ENCODE measurements at places on chromosomes 6 and 20.

GRCh38 chr6:112665815-112666214, 318.7 kb downstream of the RFPL4B start:
- no peak for DNase-seq

DNA sequence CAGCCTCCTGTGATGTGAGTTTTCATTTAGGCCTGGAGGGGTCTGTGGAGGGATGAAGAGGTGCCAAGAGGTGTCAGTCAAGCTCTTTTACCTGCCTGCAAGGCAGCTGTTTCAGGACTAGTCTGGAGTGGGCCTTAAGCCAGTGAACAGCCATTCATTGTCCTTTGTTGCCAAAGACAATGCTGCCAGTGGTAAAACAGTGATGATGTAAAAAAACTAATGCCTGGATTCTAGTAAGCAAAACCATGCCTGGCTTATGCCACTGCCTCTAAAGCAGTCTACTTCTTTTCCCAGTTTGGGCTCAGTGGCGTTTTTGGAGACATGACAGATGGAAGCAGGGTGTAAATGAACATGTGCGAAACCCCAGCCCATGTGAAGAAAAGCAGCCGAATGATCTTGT, 93.5 kb upstream of the KCNK16 start:
- DNase-seq: no peak

GRCh38 chr6:139583420-139583819, 209.0 kb upstream of the CITED2 start:
- DNase-seq: no peak

DNA sequence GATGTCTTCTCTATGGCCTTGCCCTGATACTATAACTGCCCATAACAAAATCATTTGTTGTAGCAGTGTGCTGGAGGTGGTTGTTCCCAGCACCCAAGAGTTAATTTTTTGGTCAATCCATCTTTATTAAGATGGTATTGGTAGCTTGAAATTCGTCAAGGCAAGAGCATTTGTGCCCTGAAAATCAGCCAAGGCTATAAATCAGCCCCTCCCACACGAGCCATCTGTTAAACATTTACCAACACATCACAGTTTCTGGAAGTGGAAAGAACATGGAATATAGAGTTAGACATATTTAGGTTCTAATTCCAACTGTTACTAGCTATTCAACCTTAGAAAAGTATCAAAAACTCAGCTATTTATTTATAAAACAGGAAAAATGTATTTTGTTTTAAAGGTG, 888.4 kb upstream of the GJE1 start:
- DNase-seq: no peak

DNA sequence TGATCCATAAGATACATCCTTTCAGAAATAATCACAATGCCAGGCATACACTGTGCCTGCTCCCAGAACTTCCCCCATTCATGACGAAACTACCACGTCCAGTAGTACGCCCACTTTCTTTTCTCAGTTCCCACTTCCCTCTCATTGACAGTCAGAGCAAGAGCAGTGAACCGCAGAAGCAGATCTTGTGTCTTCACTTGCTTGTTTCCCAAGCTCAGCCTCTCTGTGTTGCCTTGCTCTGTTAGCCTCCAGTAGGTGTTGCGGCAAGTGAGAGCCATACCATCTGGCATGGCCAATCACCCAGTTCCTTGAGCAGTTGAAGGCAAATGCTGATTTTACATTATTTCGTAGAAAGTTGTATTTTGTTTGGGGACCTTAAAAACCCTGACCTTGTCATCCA, 11.7 kb downstream of the UST start:
- DNase-seq: no peak

DNA sequence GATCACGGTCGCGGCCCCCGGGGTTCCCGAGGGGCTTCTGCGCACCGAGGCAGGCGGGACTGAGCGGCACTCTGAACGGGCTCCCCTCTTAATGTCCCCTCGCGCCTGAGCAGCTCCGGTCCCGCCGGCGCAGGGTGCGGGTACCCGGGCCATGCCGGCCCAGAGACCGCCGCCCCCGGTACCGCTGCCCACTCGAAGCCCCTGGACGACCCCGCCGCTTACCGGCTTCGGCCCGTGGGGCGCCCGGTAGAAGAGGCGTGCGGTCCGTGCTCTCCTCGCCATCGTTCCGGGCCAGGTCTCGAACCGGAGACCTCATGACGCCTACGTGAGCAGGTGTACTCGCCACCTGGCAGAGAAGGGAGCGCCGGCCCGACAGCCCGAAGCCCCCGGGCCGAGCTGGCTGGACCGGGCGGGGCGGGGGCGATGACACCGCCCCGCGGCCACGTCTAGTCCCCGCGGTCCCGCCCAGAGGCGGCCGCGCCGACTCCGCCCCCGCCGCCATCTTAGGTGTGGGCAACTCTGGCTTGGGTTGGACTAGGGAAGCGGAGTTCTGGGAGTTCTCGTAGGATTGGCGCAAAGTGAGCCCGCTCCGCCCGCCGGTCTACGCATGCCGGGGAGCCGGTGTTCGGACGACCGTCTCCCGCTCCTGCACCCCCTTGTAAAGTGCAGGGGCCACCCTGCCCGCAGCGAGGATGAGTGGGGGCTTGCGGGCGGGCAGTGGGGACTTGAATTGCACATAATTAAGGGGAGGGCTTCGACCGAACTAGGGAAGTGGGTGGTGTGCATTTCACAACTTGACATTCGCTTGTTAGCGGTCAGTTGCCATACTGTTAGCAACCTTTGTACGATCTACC, at the start of gene SLC17A5:
Gene SLC17A5 (minus strand): TSS at position 422 of the 854 bp plus-strand sequence. CDS start 106 bp downstream, at position 316.
- DNase-seq: peak; percentile 52

DNA sequence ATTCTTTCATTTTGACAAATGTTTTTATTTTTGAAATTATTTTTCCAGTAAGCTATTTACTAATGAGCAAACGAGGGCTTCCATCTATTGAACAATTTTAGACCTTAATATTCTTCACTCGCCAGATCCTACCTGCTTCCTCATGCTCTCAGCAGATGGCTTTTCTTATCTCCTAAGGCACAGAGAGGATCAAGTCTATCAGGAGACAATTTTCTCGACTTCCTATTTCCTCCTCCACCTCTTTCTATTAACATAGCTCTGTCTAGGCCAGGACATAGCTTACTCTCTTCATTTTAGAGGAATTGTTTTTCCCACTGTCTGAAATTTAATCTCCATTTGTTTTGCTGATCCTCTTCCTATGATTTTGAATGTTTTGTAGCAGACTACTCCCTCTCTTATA, 87.0 kb upstream of the MAN1A1 start:
- no peak for DNase-seq

DNA sequence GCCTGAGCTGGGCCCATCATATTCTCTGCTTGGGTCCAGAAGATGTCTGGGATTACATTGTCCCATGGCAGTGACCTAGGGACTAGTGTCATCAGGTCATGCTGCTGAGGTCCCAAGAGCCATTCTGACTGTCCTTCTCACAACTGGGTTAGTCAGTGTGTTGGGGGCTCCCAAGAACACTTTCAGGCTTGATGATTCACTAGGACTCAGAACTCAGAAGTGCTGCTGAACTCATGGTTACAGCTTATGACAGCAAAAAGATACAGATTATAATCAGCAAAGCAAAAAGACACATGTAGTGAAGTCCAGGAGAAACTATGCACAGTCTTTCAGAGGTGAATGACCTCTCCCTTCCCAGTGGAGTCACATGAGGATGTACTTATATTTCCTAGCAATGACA, 107.8 kb downstream of the SYNE1 start:
- DNase-seq: peak; percentile 5

GRCh38 chr20:385448-385847, 4.9 kb downstream of the TRIB3 start:
- DNase-seq: no peak

- DNase-seq: no peak
Measured at GRCh38 chr6:118869894-118870589, 23.9 kb upstream of the ASF1A start.

GRCh38 chr20:22449188-22449973, 135.0 kb downstream of the FOXA2 start:
- no peak for DNase-seq

- no peak for DNase-seq
Measured at GRCh38 chr20:55586610-55587009, 418.7 kb downstream of the CBLN4 start.

- no peak for DNase-seq
Measured at GRCh38 chr6:32816746-32817204, at the start of gene HLA-DOB. Gene HLA-DOB (minus strand): TSS chr6:32817002. CDS start chr6:32816951, 51 bp downstream.

- DNase-seq: peak; percentile 57
Measured at GRCh38 chr6:169452117-169452868, 198.6 kb upstream of the THBS2 start.

DNA sequence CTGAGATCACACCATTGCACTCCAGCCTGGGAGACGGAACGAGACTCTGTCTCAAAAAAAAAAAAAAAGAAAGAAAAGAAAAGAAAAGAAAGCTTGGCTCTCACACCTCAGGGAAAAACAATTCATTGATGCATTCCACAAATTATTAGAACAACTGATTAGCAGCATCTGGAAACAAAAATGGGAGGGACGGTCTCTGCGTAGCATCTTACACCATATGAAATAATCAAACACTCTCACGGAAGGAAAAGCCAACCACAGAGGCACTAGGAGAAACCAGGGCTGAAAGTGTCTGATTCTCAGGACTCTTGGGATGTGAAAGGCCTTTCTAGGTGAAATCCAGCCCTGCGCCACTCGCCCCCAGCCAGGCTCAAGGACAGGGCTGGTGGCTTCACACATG, 2.3 kb upstream of the HELZ2 start:
- DNase-seq: no peak

- no peak for DNase-seq
Measured at GRCh38 chr6:89308525-89309395, 6.3 kb downstream of the GABRR2 start.

DNA sequence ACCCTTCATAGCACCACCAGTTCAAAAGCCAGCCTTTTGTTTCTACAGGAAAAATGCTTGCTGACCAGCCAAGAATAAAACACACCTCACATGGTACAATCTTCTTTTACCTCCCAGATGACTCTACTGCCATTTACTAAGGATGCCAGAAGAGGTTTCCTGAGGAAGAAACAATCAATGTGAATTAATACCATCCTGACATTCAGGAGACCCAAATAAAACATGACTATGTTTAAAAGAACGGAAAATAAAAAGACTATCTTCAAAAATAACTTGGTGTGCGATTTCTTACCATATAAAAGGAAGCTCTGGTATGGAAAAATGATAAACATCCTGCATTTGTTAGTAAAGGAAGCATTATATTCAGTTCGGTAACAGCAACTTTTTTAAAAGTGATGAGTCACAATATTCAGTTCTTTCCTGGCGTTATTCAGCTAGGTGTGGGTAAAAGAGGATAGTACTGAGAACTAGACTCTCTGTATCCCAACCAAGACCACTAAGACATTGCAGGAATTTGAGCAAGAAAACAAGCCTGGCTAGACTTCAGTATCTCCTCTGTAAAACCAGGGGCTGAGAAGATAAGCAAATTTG, 16.3 kb downstream of the COL21A1 start:
- DNase-seq: no peak

GRCh38 chr6:55174211-55175026, at the start of gene HCRTR2:
Gene HCRTR2 (plus strand): TSS chr6:55174515. CDS start chr6:55174588, 73 bp downstream.
- no peak for DNase-seq

DNA sequence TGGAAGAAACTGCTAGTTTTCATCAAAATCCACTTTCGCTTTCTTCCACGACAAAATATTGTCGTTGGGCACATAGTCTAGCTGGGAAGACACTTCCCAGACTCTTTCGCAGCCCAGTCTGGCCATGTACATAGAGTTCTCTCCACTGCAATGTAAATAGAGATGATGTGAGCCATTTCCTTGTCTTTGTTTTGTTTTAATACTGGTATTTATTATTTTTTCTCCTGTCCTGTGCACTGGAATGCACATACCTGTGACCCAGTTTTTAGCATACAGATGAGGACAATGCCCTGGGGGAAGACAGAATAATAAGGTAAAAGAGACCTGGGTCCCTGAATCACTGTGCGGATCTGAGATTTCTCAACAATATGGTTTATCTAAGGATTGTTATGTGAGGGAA, 149.5 kb upstream of the BMP5 start:
- no peak for DNase-seq

GRCh38 chr6:39169448-39170344, 54.7 kb upstream of the SAYSD1 start:
- no peak for DNase-seq

DNA sequence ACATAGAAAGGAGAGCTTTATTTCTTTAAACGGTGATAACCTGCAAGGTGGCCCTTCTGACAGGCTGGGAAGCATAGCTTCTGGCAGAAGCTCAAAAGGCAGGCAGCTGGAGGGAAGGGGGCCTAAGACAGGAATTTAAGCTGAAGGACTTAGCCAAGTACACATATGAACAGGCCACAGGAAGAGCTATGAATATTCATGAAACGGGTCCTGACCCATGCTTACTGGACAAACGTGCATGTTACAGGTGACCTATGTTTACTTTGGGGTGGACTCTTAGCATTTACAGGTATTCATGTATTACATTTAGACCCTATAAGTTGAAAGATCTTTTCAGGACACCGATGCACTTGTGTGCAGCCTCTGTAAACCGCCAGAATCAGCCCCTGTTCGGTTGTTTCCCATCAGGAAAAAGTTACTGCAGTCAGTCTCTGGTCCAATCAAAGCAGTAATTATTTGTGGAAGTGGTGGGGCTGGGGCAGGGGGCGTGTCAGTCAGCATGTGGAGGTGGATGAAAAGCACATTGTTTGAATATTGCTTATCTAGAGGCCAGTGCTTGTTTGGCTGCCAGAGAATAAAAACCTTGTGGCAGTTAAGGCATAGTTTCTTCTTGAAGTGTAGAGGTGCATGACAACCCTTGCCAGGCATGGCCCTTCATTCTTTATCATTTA, 2.9 kb upstream of the GZF1 start:
- no peak for DNase-seq

GRCh38 chr6:83430611-83431544, at the start of gene ME1:
Gene ME1 (minus strand): TSS chr6:83431051. CDS start chr6:83430954, 97 bp downstream.
- no peak for DNase-seq

DNA sequence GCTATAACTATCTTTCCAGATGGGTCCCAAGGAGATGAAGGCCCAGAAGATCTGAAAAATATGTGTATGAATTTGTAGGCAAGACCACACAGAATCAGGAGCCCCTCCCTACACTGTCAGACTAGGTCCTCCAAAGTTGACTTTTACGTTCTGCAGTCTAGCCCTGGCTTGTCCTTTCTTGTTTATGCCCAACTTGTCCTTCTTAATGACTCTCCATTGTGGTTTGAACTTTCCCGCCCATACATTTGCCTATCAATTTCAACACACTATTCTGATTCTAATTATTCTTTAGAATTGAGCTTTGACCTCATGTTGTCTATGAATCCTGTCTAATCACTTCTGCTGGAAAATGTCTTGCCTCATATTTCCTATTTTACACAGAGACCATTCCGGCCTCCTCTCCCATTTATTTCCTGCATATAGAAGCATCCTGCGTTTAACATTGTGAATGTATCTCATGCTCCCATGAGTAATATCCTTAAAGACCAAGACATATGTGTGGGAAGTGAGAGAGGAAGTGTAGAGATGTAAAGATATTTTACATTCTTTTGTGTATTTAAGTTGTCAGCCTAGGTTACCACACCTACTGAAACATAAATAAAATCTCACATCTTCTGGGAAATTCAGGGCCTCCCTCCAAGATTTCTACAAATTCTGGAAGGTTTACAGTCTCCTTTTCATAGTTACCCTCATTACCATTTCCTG, 348.3 kb downstream of the BCKDHB start:
- DNase-seq: no peak

GRCh38 chr6:3741477-3741871, 10.0 kb downstream of the PXDC1 start:
- no peak for DNase-seq

- no peak for DNase-seq
Measured at GRCh38 chr6:158485431-158485830, 74.5 kb upstream of the TMEM181 start.

GRCh38 chr20:49532285-49532946, 35.5 kb downstream of the PTGIS start:
- no peak for DNase-seq
